ENCODE measurements at places on chromosomes 13 and 19.
A peak's percentile ranks its signal among the peaks of the same experiment; 100 is the strongest.

- DNase-seq: no peak
Measured at GRCh38 chr19:2221918-2222317, 14.2 kb downstream of the PLEKHJ1 start.

GRCh38 chr19:52176574-52176973 lies 5.2 kb upstream of the ZNF836 start:
- no peak for DNase-seq

DNA sequence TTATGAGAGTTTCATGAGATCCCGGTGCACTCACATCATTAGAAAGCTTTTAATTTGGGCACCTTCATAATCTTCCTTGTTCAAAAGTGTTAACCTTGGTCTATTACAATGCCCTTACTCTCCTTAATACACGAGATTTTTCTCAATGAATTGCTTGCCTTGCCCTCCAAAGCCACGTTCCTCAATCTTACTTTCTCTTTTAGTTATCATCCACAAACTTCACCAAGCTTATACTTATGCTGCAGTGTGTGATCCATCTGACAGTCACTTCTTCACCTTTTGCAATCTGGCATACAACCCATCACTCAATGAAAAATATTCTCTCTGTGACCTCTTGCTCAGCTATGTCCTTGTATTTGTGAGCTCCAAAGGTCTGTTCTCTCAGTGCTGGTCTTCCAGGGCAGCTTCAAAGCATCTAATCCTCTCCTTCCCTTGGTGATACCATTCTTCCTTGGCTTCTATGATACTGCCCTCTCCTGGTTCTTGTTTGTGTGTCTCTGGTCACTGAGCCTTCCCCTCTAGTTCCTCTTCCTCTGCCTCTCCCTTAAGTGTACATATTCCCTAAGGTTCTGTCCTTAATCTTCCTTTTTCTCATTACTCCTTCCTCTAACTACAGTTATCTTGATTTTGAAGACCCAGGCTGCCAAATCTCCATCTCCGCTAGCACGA lies 202.2 kb upstream of the STARD13 start:
- no peak for DNase-seq

- peak; percentile 95 for DNase-seq
Measured at GRCh38 chr19:3403489-3404323, 37.3 kb downstream of the NFIC start.

- DNase-seq: peak; percentile 52
Measured at GRCh38 chr13:33105387-33106005, 89.3 kb downstream of the KL start.

GRCh38 chr19:7902796-7903243 lies 857 bp upstream of the MAP2K7 start:
- no peak for DNase-seq

GRCh38 chr19:4108767-4109625 lies 14.9 kb downstream of the MAP2K2 start:
- no peak for DNase-seq

GRCh38 chr19:53916004-53916403 lies 6.9 kb downstream of the CACNG7 start:
- no peak for DNase-seq

DNA sequence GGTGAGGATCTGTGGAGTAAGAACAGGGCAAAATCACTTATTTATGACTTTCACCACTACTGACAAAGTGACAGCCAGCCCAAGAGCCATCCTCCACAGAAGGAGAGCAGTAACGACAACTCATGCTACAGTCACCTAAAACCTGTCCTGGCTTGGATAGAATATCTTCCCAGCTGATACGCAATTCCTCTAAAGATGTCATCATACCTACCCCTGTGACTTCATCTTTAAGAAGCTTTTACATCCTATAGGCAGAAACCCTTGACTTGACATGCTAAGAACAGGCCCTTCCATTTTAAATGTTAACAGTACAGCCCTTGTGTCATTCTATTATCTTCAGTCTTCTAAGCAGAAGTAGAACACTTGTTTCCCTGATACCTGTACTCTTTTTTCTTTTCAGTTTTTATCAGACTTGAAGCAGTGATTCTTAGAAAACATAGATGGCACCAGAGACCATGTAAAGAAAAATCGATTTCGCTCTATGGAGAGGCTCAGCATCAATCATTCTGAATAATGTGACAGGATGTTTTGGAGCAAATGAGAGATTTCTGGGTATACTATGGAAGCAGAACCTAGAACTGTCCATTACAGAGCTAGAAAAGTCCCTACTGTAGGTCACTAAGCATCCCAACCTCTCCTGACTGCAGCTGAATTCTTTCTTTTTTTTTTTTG lies 20.1 kb downstream of the STOML3 start:
- DNase-seq: no peak

DNA sequence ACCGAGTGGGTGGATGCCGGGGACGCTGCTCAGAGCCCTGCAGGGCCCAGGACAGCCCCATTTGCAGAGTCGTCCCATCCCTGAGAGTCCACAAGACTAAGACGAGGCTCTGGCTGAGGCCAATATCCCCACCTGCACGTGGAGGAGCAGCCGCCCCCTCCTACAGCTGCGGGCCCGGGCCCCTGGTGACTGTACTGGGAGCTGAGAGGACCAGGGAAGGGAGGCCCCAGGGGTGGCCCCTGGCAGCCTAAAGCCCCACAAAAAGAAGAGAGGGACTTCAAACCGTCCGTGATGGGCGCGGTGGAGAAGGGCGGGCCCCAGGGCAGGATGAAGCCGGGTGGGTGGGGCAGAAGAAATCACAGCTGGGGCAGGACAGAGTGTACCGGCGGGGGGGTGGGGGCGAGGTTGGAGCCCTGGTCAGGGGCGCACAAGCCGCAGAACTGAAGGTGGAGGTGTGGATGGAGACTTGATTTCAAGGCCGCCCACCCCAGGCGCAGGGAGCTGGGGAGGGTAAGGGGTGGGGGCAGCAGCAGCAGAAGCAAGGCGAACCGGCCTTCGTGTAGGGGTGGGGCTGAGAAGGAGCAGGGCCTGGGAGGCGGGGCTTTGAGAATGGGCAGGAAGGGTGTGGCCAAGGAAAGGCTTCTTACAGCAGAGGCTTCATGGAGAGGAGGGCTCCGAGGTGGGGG lies 12.9 kb downstream of the CFD start:
- DNase-seq: peak; percentile 60

Measured in psoas muscle (tissue), 8 donors.